ENCODE measurements at places on chromosomes 5 and 9.
A peak's percentile ranks its signal among the peaks of the same experiment; 100 is the strongest.

GRCh38 chr5:121979691-121980090 lies 17.9 kb downstream of the SRFBP1 start:
- DNase-seq, result no peak

- no peak for DNase-seq
Measured at GRCh38 chr9:124415852-124416484, 726 bp upstream of the PSMB7 start.

DNA sequence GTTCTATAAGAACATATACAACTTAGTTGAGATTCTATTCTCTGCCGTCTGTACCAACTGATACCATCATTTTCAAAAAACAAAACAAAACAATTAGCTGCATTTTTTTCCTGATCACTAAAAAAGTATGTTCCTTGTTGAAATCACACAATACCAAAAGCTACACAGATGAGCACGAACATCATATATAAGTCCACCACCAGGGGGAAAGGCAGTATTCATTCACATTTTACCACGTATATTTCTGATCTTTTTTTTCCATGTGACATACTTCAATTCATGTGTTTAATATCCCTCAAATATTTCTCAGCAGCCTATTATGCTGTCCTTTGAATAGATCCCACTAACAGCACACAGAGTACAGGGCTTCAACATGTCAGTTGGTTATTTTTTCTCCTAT lies 40.6 kb downstream of the IRX2 start:
- no peak for DNase-seq

GRCh38 chr9:86178503-86178902 lies 79.1 kb upstream of the GOLM1 start:
- no peak for DNase-seq

DNA sequence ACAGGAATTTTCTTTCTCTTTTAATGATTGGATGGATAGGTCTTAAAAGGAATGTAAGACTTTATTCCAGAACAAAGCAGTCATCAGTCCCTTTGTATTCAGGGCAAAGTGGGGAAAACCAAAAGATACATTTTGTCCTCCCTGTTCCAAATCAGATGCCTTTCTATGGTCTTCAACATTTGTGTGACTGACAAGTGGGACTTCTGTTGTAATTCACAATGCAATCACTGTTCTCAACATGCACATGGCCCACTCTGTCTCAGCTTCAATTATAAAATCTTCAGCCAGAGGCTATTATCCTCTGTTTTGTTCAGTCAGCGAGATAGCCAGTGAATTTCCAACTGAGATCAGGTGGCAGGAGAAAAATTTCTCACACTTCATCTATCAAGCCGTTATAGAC lies 95.5 kb upstream of the ERBIN start:
- DNase-seq, result no peak

DNA sequence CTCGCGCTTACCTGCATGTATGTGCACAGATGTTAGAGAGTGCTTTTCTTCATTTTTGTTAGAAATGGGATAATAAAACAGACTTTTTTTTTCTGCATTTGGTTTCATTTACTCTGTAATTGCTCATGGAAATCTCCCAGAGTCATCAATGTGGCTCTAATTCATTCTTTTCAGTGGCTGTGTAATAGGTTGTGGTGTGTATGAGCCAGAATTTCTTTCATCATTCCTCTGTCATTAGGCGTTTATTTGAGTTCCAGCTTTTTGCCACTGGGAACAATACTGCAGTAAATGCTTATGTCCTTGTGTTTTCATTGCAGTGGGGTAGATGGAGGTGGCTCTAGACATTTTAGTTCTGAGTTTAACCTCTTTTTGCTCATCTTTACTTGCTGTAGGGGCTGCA lies 118.9 kb downstream of the NXNL2 start:
- DNase-seq, result no peak

GRCh38 chr9:33111631-33112030 lies 35.2 kb upstream of the SMU1 start:
- no peak for DNase-seq

- no peak for DNase-seq
Measured at GRCh38 chr5:44845777-44846176, 37.0 kb downstream of the MRPS30 start.

- DNase-seq, result no peak
Measured at GRCh38 chr5:54453046-54453445, 2.5 kb upstream of the HSPB3 start.

GRCh38 chr9:128218518-128219389 lies 15.6 kb downstream of the DNM1 start:
- DNase-seq, result peak; percentile 60

DNA sequence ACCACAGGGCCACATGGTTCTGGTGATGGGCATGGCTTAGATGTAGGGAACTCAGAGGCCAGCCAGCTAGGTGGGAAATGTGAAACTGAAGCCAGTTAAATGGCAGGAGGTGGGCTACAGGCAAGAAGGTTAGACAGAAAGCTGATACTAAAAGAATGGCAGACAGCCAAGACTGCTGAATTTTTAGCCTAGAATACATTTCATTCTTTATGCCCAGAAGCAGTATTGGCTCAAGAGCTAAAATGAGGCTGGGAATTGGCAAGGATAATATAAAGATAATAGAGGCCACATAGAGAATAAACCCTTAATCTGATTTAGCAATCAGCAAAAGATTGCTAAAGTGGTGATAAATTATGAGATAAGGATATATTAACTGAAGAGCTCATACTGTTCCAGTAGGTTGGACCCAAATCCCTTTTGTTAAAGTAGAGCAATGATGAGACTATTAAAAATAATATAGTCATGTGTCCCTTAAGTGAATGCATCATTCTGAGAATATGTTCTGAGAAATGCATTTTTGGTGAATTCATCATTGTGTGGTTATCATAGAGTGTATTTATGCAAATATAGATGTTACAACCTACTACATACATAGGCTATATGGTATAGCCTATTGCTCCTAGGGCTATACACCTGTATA lies 234.3 kb downstream of the CHSY3 start:
- DNase-seq, result no peak

DNA sequence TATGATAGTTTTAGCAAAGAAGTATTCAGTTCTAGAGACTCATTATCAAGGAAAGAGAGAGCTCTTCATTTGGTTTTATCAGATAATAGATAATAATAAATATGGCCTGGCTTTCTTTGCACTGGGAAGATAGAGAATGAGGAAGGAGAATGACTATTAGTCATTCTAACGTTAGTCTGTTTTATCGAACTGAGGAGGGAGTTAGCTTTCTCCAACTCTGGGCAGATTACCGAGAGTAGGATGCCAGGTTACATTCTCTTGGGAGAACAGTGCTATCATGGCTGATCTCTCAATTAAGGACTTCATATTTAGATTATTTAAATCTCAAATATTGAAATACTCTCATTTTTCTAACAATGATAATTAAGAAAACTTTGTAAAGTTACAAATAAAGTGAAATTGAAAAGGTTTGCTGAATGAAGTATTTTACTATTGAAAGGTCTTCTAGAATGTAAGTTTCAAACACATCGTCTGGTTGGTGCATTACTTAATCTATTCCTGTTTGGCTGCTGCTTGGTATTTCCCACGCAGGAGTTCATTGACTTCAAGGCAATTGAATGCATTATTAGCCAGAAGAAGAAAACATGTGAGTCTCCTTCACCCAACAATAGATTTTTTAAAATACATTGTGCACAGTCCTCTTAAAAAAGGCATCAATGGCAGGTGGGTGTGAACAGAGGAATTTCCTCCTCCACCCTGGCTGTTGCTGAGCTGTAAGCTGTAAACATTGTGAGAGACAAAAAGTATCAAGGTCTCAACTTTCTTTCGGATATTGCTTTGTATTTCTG lies 140.8 kb downstream of the C9orf152 start:
- DNase-seq, result no peak

GRCh38 chr9:76023715-76024195 lies 133.3 kb downstream of the PCSK5 start:
- DNase-seq, result no peak

DNA sequence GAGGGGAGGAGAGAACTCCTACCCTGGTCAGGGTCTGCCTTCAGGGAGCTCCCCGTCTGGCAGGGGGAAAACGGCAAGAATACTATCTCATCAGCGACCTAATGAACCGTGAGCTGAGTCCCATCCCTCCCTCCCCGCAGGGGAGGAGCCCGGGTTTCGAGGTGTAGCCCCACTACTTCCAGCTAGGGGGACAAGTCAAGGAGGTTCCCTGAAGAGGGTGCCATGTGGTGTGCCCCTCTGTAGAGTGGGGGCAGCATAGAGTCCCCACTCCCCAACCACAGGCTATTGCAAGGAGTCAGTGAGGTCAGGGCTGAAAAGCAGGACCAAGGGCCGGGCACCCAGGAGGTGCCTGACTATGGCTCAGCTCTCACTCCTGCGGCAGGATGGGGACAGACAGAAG lies 50.9 kb upstream of the RXRA start:
- DNase-seq, result no peak

DNA sequence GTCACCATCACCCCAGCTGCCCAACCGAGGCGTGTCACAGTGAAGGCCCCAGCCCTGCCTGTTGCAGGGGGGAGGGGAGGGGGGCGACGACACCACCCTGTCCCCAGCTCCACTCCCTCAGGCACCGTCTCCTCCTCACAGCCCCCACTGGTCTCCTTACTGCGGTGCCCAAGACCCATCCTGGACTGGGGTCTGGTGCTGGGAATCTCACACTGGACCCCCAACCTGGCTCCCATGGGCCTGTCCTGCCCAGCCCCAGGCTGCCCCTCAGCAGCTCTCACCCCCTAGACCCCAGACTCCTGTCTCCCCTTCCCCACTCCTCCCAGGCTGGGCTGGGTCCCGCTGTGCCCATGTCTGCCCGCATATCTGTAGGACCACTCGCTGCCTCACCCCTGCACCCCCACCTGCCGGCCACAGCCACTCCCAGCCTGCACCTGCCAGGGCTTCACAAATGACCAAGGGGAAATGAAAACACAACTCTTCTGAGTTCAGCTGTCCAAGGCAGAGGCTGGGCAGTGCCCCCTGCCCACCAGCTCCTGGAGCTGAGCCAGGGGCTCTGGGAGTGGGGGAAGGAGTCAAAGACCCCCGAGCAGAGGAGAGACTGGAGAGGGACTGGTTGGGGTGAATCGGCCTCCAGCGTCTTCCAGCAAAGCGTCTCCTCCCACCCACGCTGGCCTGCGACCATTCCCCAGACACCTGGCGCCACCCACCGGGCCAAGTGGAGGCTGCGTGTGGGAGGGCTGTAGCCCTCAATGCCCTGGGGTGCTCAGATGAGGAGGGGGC lies 32.6 kb upstream of the EGFL7 start:
- peak; percentile 60 for DNase-seq

- DNase-seq, result no peak
Measured at GRCh38 chr5:135235551-135236227, 163.3 kb downstream of the MACROH2A1 start.

DNA sequence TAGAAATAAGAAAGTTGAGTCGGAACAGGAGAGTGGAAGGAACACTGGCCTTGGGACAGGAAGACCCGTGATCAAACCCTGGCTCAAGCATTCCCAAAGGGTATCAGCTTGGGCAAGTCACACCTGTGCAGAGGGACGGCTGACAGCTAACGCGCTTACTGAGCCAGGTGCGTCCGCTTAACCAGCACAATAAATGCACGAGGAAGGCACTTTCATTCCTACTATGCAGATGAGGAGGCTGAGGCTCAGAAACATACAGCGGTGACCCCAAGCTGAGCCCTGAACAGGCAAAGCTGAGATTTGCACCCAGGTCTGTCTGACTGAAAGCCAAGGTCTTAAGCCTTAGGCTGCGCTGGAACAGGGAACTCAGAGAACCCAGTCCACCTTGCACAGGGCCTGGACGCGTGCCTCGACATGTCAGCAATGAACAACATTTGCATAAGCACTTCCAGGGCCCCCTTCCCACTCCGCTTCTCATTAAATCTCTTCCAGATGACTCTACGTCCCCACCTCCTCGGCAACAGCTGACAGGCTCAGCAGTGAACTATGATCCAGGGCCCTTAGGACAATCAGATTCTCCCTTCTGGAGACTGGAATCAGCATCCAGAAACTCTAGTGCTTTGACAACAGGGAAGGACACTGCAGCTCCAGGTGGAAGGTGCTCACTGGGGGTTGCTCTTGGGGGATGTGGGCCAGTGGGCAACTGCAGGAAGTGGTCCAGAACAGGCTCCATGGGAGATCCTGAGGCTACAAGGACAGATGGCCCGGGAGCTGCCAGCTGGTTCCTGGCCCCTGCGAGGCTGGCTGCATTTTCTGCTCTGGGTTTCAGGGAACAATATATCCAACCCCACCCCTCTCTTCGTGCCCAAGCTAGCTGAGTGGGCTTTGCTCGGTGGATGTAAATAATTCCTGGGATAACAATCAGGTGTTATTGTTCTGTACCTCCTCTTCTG lies 35.2 kb downstream of the SH3PXD2B start:
- DNase-seq, result no peak

GRCh38 chr5:126198531-126198930 lies 224.7 kb upstream of the GRAMD2B start:
- DNase-seq, result no peak

DNA sequence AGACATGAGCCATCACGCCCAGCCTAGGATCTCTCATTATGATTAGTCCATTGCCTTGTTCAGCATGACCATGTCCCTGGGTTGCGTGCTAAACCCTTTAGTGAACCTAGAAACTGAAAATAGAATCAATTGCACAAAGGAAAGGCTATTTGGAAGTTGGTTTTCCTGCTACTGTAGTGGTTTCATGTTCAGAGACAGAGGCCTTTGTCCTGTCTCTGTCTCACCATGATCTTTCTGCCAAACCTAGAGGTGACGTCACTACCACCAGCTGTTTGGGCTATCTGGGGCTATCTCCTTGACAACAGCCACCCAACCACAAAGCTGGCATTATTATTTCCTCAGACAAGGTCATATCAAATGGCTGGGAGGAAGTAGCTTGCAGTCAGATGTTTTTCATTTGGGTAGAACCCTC lies 4.0 kb upstream of the CDK5RAP2 start:
- DNase-seq, result no peak

- no peak for DNase-seq
Measured at GRCh38 chr9:31135567-31135966, 1248.9 kb upstream of the ACO1 start.

- DNase-seq, result no peak
Measured at GRCh38 chr5:14995229-14995628, 123.7 kb upstream of the ANKH start.

DNA sequence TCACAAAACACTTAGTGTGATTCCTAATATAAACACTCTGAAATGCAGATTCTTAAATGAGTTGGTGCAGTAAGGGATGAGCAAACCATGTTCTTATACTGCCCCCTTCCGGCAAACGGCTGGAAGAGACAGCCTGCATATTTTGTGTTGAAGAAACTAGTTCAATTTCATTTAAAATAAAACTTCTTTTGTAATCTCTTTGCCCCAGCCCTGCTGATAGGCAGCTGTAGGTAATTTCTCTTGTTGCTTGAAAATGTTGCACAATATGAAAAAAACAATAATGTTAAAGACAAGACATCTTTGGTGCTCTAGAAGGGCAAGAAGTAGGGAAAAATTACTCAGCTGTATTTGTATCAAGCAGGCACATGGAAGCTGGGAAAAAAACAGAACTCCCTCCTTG lies 89.7 kb upstream of the CCNG1 start:
- no peak for DNase-seq

DNA sequence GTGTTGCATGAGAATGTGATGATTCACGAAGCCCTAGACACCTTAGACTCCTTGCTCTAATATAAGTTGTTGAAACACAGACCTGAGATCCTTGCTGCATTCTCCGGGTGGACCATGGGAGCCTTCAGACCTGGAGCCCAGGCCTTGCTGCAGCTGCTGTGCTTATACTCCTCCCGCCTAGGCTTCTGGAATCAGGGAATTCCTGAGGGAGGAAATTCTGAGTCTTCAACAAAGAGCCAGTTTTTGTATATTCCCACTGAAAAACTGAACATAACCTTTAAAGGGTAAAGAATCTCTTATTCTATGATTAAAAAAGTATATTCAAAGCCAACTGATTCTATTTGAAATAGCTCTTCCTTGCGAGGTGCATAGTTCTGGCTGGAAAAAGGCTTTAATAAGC lies 245.1 kb upstream of the ELAVL2 start:
- no peak for DNase-seq

All from activated naive CD4-positive, alpha-beta T cell (primary cell).